Activated naive CD4-positive, alpha-beta T cell treated with anti-CD3 and anti-CD28 coated beads, Interleukin-2, amount 50 U/mL, for 72 hours (primary cell): ENCODE measurements at places on chromosomes 5 and 9. TPM values are rescaled to one million over a fixed set of nuclear protein-coding genes. Genes with fewer than 3 reads are reported as not detected.

FAM200C gene
- 0.82 TPM for total RNA-seq

ACSL6 gene
- 3.5 TPM for total RNA-seq

DNA sequence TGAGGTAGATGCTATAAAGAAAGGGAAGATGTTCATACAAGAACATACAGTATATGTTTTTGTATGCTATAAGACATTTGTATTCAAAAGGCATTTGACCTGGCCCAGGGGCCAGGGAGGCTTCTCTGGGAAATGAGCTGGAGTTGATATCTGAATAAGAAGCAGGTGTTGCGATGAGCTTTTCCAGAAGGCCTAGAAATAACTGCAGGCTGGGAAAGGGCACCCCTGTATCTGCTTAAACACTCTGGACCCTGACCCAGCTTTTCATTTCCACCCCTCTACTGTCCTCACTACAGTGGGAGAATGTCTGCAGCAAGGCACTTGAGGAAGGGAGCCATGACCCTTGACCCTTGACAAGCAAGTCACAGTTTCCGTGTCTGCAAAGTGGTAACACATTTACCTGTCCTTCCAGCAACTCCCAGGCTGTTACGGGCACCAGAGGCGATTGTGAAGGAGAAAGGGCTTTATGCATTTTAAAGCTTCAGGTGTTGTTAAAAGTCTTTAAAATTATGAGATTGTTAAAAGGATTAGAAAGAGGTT lies 88.2 kb upstream of the PANK3 start:
- no peak for DNase-seq

PKD2L2 gene
- total RNA-seq, result 0.48 TPM

DNA sequence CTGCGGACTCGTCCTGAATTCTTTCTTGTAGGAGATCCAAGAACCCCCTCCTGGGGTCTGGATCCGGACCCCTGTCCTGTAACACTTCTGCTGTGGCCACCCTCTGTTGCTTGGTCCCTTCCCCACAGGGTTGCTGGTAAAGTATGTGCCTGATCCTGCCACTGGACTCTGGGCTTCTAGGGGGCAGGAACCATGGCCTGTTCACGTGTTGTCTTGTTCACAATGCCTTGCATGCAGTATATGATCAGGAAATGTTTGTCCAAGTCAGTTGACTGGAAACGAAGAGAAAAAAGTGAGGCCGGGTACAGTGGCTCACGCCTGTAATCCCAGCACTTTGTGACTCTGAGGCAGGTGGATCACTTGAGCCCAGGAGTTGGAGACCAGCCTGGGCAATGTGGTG lies 139.3 kb upstream of the ALDH1B1 start:
- no peak for DNase-seq

- no peak for DNase-seq
These were observed 37.6 kb downstream of the ALG2 start for GRCh38 chr9:99184110-99184474.

- no peak for DNase-seq
These were observed 380.5 kb upstream of the SMC2 start for GRCh38 chr9:103713631-103714030.
